ENCODE measurements at places on chromosomes 16 and 17.

- no peak for DNase-seq
Measured at GRCh38 chr17:286571-286970, 66.0 kb downstream of the RPH3AL start.

DNA sequence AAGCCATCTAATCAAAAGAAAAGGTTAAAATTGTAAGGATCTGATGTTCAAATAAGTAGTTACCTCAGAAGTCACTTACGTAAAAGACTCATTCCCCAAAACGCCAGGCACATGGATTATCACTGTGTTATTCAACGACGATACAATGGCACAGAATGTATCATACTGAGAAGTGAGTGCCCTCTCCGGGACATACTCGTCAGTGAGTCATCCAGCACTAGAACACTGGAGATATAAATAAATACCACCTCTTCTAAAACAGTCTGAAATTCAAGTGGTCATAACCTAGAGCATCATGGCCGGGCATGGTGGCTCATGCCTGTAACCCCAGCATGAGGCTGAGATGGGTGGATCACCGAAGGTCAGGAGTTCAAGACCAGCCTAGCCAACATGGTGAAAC is 24.9 kb downstream of the USP31 start:
- DNase-seq = peak; percentile 75

DNA sequence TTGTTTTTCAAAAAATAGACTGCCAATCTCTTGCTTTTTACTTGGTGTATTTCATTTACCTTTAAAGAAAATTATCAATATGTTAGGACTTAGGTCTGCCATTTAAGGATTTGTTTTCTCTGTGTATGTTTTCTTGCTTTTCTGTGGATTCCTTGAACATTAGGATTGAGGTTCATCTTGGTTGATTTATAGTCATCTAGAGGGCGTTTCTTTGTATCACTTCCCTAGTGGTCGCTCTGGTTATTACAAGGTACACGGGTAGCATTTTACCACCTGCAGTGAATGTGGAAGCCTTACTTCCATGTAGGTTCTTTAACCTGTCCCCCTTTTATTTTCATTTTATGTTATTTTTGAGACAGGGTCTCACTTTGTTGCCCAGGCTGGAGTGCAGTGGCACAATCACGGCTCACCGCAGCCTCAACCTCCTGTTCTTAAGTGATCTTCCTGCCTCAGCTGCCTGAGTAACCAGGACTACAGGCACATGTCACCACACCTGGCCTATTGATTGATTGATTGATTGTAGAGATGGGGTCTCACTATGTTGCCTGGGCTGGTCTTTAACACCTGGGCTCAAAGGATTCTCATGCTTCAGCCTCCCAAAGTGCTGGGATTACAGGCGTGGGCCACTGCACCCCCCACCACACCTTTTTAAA is 35.2 kb upstream of the CBX4 start:
- DNase-seq = peak; percentile 31

- peak; percentile 75 for DNase-seq
Measured at GRCh38 chr16:23595951-23596720, at the start of gene NDUFAB1. Gene NDUFAB1 (minus strand): TSS chr16:23596316. CDS start chr16:23596290, 26 bp downstream.

- DNase-seq = no peak
Measured at GRCh38 chr16:65010125-65010524, 111.7 kb downstream of the CDH11 start.

GRCh38 chr17:27601069-27601974 is 29.7 kb upstream of the LGALS9 start:
- peak; percentile 90 for DNase-seq

DNA sequence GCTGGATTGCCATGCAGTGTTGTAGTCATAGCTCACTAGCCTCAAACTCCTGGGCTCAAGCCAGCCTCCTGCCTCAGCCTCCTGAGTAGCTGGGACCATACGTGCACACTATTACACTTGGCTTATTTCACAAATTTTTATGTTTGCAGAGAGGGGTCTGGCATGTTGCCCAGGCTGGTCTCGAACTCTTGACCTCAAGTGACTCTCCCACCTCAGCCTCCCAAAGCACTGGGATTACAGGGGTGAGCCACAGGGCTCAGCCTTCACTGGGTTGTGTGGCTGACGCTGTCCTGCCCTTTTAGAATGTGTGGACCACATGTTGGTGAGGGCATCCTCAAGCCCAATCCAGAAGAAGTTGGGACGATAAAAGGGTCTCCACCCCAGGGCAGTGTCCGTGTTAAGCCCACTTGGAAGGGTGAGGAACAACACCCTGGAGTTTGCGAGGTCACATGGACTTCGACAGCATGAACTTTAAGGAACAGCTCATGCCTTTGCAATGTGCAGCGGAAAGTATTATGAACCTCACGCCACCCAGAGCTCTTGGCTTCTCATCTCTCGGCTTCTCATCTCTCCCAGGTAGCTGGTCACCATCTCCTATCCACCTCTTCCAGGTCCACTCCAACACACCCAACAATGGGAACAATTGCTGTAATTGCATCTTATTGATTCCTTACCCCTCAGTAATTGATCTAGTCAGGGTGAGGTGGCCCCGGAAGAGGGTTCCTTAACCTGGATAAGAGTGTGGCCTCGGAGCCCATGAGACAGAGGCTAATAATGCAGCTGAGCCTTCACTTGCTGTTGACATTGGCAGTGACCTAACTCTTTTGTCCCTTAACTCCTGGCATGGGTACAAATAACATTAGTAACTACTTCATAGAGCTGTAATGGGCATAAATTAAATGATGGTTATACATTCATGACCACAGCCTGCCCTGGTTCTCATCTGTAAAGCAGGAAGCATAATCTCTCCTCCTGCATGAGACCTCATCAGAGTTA is 6.7 kb downstream of the FOXL1 start:
- DNase-seq = peak; percentile 54

- no peak for DNase-seq
Measured at GRCh38 chr17:57612202-57613071, 132.7 kb downstream of the CCDC182 start.

DNA sequence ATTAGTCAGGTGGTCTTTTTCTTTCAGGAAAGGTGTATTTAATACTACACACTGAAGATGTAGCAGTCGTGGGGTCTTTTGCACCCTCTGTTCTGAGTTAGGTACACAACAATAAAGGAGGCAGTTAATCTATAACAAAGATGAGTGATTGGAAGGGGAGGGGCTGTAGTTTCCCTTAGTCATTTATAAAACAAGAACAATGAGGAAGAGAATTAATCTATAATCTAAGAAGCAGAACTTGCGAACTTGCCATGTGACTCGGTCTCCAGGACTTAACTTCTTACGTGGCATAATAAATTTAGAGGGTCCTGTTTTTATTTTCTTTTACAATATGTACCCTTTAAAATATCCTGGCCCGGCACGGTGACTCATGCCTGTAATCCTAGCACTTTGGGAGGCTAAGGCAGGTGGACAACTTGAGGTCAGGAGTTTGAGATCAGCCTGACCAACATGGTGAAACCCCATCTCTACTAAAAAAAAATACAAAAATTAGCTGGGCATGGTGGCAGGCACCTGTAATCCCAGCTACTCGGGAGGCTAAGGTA is 8.6 kb upstream of the APPBP2 start:
- no peak for DNase-seq

- peak; percentile 73 for DNase-seq
Measured at GRCh38 chr16:54430491-54431030, 144.0 kb upstream of the IRX3 start.

- peak; percentile 56 for DNase-seq
Measured at GRCh38 chr16:85275533-85276249, 163.4 kb upstream of the CIBAR2 start.

- no peak for DNase-seq
Measured at GRCh38 chr17:1146561-1147265, 33.1 kb downstream of the ABR start.

DNA sequence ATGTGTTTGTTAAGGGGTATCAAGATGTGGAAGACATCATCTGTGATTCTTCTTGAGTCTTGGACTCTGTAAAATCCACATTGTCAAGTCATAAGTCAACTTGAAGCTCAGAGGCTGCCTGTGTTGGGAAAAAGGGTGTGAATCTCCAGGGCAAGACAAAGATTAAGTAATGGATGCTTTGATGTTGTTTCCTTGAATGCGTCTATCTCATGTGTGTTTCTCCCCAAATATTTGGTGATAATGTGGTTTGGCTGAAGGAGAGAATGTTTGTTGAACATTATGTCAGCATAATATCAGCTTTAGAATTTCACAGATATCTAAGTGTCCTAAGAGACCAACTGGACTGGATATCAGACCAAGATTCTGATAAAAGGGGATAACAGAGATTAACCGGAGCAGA is 24.1 kb upstream of the KCNJ16 start:
- peak; percentile 73 for DNase-seq

- no peak for DNase-seq
Measured at GRCh38 chr16:30368792-30369090, 1.6 kb downstream of the TBC1D10B start.

DNA sequence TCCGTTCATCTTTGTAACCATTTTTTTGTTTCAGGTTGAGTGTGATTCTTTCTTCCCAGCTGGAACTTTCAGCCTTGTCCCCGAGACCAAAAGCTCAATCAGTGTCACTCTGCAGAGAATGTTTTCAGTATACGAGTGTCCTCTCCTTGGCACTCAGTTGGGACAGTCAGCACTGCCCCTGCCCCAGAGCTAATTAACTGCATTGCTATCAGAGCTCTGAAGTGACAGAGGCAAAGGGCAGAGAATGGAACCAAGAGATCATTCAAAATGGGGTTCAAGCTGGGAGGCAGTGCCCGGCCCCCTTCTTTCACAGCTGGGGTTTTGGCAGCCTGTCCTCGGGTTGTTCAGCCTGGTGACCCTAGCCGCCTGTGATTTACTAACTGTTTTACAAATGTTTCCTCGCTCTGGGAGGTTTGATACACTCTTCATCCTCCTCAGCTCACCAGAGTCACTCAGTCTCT is 195.9 kb upstream of the TBX2 start:
- DNase-seq = no peak

- peak; percentile 11 for DNase-seq
Measured at GRCh38 chr17:7656958-7657609, 6.4 kb downstream of the ATP1B2 start.

GRCh38 chr17:38461683-38462082 is 33.4 kb downstream of the ARHGAP23 start:
- no peak for DNase-seq

- DNase-seq = no peak
Measured at GRCh38 chr17:21463779-21464407, 87.7 kb downstream of the KCNJ12 start.

DNA sequence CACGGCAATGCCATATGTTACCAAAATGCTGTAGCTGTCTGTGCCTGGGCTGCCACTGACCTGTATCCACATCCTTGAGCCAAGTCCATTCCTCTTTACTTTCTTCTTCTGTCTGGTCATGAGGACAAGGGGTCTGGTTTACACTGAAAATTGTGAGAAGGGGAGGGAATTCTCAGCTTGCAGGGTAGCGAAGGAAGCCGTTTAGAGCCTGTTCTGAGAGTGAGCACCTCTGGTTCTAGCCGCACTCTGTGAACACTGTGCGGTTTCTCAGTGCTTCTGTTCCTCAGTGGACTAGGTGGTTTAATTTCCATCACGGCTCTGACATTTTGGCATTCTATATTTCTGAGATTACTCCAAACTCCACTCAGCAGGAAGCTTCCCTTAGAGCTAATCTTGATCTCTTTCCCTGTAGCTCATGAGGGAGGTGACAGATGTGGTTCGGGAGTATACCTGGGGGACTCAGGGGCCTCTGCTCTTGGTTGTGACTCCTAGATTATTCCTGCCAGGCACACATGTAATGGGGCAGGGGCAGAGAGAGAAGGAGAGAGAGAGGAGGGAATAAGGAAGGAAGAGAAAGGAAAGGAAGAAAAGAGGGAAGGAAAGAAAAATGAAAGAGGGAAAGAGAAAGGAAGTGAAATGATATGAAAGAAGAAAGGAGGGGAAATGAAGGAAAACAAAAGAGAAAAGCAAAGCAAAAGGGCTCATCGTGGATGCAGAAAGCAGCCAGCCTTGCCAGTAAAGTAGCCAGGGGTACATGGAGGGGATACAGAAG is 14.2 kb upstream of the TBX21 start:
- DNase-seq = no peak

GRCh38 chr17:75326226-75326848 is 37.1 kb upstream of the SLC25A19 start:
- DNase-seq = peak; percentile 66

DNA sequence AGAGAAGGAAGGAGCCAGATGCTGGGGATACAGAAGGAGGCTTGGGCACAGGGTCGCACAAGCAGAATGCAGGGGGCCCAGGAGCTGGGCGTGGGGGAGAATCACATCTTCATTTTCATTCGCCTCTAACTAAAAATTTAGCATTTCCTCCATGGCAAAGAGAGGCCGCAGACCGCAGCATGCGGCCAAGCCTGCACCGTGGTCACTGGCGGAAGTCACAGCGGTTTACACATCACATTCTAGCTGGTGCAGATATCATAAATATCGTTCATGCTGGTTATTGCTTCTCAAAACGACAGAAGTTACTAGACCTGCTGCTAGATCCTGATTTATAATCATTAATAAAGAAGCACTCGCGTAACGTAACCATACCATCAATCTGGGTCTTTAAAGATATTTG is 162.0 kb downstream of the NTN1 start:
- DNase-seq = no peak

DNA sequence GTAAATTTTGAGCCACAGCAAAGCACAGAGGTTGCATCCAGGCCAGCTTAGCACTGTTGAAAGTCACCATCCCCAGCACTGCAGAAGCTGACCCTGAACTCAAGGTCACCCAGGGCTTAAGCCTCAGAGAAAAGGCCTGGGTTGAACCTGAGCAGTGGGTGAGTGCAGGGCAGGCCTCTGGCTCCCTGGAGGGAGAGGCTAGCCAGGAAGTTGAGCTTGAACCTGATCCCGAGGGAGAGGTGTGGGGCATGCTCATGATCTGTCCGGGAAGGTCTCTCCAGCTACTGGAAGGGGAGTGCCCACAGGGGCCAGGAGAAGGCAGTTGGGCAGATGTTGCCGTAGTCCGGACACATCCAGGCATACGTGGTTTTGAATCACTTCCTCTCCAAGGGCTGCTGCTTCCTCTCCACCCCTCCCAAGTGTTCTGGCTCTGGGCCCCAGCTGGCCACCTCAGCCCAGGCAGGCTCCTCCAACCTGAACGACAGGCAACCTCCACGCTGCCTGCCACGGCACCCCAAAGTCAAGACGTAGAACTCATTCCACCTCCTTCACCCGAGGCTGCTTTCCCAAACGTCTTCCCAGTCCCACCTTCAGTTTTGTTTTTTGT is 18.4 kb downstream of the CARHSP1 start:
- peak; percentile 85 for DNase-seq

- DNase-seq = no peak
Measured at GRCh38 chr17:80998118-80998747, 6.6 kb downstream of the CHMP6 start.

DNA sequence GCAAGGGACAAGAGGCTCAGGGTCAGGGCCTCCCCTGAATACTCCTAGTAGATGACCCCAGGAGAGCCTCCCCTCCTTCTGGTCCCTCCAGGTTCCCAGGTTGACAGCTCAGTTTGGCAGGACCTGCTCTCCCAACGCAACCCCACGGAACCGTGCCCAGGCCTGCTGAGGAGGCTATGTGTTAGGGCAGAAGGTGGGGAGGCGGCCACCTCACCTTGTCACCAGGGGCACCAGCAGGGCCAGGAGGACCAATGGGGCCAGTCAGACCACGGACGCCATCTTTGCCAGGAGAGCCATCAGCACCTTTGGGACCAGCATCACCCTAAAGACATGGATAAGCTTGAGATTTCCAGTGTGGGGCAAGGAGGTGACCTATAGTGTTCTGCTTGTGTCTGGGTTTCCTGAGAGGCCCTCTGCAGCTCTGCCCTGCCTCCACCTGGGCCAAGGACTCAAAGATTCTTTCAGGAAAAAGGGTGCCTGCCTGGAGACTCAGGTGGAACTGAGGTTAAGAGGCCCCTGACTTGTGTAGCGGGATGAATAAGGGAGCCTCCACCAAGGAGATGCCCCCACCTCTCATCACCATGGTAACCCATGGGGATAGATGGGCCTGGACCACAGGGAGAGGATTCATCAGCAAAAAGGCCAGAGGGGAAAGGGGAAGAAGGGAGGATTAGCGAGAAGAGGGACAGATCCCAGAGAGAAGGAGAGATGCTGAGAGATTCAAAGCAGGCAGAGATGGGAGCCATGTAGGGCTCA is 10.7 kb downstream of the COL1A1 start:
- peak; percentile 69 for DNase-seq
